Astrocyte of the hippocampus (primary cell): ENCODE measurements at places on chromosomes 5 and 9.
A peak's percentile ranks its signal among the peaks of the same experiment; 100 is the strongest.

- DNase-seq, result no peak
These were observed 406.6 kb downstream of the MAT2B start for GRCh38 chr5:163912046-163912445.

- no peak for DNase-seq
These were observed 9.0 kb upstream of the AK1 start for GRCh38 chr9:127886401-127886972.

DNA sequence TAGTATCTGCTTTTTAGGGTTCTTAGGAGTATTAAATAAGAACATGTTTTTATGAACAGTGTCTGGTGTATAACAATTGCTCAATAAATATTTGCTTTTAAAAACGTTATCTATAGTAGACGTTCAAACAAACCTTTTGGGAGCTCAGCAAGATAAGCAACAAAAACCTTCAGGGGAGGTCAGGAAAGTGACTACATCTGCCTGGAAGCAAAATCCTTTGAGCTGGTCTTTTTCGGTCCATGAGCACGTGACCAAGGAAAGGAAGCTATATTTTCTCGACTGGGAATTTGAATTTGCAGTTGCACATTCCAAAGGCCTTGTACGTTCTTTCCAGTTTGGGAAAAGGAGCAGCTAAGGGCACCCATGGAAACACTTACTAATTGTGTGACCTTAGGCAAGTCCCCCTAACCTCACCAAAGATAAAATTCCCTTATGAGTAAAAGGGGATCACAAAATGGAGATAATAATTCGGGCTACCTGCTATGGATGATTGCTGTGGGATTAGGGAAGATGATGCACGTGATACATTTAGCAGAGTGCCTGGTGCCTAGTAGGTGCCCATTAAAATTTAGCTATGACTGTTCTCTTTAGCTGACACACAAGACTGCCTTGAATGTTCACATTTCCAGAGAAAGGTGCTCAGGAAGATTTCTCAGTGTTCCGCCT lies 45.4 kb downstream of the PTTG1 start:
- no peak for DNase-seq

GRCh38 chr9:133460405-133461175 lies 812 bp downstream of the CACFD1 start:
- DNase-seq, result no peak

DNA sequence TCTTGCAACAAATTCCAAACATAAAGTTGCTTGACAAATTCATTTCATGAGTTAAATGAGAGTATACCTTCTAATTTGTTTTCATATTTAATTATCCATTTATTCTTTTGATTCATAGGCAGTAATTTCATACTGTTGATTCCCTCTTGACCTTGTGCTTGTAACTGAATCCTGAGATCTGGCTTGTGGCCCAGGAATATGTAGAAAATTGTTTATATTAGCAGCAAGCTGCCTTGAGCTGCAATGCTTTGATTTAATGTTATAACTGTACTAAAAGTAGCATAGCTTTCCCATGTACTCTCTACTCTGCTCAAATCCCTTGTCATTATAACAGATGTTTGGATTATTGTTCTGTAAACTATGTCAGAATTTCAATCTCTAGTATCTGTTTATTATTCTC lies 780.7 kb downstream of the NR2F1-AS1 start:
- no peak for DNase-seq

DNA sequence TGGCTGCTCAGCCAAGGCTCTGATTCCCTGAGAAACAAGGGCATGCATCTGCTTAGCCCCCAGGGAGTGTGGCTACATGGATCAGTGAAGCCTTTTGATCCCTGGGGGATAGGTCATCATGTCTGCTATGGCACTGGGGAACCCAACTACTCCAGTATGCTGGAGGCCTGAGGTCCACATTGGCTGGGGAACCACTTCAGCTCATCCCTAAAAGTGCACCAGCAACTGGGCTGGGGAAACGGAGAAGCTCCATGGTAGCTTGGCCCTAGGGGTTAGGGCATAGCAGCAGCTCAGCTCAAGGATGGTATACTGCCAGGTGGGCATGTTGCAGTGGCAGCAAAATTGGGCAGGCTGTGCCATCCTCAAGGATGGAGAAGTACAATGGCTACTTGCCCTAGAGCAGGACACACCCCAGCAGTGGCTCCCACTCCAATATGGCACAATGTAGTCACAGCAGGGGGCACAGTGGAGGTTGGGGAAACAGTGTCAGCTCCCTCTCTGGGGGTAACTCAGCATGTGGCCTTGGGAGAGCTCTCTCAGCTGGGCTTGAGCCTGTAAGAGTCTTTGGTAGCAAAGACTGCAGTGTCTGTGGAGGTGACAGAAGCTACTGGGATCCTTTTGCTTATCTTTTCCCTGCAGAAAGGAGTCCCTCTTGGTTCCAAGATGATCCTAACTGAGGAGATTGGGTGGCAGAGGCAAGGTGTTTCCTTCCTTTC lies 111.5 kb upstream of the FSTL4 start:
- DNase-seq, result no peak

GRCh38 chr5:1820926-1821325 lies 19.7 kb downstream of the NDUFS6 start:
- no peak for DNase-seq

- DNase-seq, result peak; percentile 51
These were observed 27.0 kb downstream of the SKP1 start for GRCh38 chr5:134149571-134150303.

- DNase-seq, result no peak
These were observed 66.1 kb upstream of the SMC5 start for GRCh38 chr9:70192707-70193106.

GRCh38 chr5:32443541-32444430 lies 754 bp downstream of the ZFR start:
- peak; percentile 69 for DNase-seq

DNA sequence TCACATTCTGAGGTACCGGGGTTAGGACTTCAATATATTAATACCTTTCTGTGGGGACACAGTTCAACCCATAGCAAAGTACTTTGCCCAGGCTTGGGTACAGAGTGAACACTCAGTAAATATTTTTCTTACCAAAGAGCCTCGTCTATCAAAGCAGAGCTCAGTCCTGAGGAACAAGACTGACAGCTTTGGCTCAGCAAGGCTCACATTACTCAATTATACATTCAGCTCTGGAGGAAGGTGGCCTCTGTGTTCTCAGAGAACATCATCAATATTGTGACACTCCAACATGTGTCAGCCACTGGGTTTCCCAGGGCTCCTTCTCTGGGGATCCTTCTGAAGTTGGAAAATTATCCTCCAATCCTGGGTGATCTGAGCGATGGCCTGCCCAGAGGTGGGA lies 186.4 kb downstream of the NMUR2 start:
- DNase-seq, result no peak
